ENCODE measurements at places on chromosomes 7 and 10.

DNA sequence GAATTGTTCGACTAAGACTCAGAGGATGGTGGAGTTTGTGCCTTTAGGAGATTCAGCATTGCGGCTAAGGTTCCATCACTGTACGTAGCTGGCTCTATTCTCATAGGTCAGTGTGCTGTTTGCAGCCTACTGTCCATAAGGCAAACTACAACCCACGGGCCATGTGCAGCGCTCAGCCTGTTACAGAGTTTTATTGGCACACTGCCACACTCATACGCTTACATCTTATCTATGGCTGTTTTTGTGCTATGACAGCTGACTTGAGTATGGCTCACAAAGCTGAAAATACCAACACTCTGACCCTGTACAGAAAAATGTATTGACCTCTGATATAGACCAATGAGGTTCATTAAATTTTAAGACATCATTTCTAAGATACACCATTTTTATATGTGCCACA is 114.5 kb downstream of the ARID5B start:
- no peak for DNase-seq

- no peak for DNase-seq
These were observed 110.1 kb downstream of the SNX13 start for GRCh38 chr7:17830206-17830605.

DNA sequence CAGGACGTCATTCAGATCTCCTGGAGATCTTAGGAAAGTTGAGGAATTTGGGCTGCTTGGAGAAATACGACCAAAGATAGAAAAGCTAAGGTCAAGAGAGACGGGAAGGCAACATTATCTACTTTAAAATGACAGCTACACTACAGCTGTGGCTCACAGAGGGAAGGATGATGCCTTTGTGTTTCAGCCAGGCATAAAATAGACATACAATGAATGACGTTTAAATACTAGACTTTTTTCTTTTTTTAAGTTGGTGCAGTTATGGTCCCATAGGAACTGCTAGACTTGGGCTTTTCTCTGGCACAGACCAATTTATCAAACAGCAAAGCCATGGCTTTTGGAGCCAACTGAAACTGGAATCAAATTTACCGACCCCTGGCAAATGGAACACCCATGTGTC is 164.8 kb downstream of the MAGI2 start:
- DNase-seq, result no peak

GRCh38 chr7:57820477-57820876 is 370.5 kb downstream of the ZNF716 start:
- no peak for DNase-seq

DNA sequence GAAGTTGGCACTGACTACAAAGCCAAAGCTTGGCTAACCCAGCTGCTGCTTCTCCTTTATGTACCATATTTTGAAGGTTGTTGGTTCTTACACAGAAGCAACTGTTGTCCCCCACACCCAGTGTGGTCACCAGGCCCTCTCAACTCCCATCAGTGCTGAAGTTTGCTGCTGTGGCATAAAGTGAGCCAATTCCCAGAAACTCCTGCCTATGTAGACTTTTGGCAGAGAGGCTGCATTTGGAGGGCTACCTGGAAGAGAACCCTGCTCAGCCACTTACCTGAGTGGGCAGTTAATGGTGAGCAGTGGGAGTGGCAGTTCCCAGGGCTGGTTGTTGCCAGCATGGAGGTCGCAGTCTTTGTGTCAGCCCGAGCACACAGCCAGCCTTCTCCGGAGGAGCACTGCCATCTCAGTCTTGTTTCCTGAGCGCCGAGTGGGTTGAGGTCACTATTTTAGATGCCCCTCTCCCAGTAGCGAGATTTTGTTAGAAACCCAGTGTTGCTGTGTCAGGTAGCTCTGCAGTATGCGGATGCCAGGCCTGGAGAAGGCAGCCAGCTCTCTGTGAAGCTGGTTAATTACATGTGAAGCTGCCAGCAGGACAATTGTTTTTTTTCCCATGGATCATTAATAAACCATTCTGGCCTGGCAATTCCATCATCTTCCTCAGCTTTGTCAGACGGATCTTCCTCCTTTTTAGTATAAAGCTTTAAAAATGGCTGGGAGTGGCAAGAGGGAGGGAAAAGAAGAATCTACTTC is 24.5 kb downstream of the LRRC4 start:
- DNase-seq, result no peak
